ENCODE measurements at places on chromosomes 16 and 17.

DNA sequence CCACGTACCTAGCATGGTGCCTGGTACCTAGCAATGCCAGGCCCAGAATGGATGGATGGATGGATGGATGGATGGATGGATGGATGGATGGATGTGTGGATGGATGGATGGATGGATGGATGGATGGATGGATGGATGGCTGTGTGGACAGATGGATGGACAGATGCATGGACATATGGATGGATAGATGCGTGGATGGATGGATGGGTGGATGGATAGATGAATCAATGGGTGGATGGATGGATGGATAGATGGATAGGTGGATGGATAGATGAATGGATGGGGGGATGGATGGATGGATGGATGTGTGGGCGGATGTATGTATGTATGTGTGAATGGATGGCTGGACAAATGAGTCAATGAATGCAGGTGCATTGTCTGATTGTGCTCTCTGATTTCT is 12.6 kb downstream of the GPR139 start:
- H3K4me3 ChIP-seq: no peak overlapping the region
- H3K4me1 ChIP-seq: no peaks in the 10 kb centered on the region
- H3K27me3 ChIP-seq: no peaks in the 10 kb centered on the region
- no peaks in the 10 kb centered on the region for H3K36me3 ChIP-seq
- H3K27ac ChIP-seq: no peak overlapping the region

DNA sequence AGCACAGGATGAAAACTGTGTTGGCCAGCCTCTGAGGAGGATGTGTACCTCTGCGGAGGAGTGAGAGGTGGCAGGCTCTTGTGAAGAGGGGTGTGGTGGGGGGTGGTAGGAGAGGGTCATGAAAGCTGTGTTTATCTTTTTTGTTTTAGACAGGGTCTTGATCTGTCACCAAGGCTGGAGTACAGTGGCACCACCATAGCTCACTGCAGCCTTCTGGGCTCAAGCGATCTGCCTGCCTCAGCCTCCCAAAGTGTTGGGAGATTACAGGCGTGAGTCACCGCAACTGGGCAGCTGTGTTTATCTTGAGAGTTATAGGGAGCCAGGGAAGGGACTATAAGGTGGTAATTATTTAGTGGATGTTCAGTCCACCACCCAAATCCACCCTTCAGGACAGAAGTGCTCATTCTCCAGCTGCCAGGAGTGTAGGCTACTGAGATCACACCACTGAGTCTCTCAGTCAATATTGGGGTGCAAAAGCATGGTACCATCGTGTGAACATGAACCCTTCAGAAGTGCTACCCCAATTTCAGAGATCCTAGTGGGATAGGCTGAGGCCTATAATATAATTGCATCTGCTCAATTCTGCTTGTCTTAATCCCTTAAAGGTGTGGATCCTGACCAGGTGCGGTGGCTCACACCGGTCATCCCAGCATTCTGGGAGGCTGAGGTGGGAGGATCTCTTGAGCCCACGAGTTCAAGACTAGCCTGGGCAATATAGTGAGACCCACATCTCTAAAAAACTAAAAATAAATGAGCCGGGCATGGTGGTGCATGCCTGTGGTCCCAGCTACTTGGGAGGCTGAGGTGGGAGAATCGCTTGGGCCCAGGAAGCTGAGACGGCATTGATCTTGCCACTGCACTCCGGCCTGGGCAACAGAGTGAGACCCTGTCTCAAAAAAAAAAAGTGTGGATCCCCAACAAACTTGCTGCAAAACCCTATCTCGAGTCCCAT is 788 bp upstream of the EXOC3L1 start:
- peaks cover 26% of the 10 kb centered on the region for H3K4me1 ChIP-seq
- DNase-seq: no peak
- H3K27me3 ChIP-seq: no peaks in the 10 kb centered on the region
- peak overlapping the region; percentile 54 for H3K27ac ChIP-seq
- peaks cover 9% of the 10 kb centered on the region for H3K36me3 ChIP-seq

DNA sequence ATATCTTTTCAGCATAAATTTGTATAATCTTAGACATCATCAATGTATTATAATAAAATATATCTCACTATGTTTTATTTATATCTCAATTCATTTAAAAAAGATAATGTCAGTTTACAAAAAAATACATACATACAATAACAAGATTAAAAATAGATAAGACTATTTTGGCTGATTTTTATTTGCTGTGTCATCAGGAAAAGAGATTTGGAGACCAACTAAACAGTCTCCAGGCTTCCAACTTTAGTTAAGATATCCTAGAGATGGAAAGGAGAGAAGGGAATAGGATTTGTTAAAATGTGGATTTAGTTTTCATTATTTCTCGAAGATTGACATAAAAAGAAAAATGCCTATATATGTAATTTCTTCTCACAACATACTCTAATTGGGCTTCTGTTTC is 433.8 kb upstream of the TOM1L1 start:
- no peaks in the 10 kb centered on the region for H3K4me1 ChIP-seq
- no peaks in the 10 kb centered on the region for H3K36me3 ChIP-seq
- H3K27me3 ChIP-seq: no peaks in the 10 kb centered on the region
- H3K27ac ChIP-seq: no peak overlapping the region
- DNase-seq: no peak

- H3K4me1 ChIP-seq: peaks cover 12% of the 10 kb centered on the region
- no peak overlapping the region for H3K4me3 ChIP-seq
- no peak overlapping the region for H3K27ac ChIP-seq
- H3K36me3 ChIP-seq: peaks cover 2% of the 10 kb centered on the region
- no peaks in the 10 kb centered on the region for H3K27me3 ChIP-seq
Measured at GRCh38 chr16:84421081-84421937, 53.0 kb downstream of the ATP2C2 start.

- H3K27ac ChIP-seq: no peak overlapping the region
- H3K4me3 ChIP-seq: no peak overlapping the region
- H3K27me3 ChIP-seq: no peaks in the 10 kb centered on the region
- H3K36me3 ChIP-seq: no peaks in the 10 kb centered on the region
Measured at GRCh38 chr17:44971776-44972483, 3.8 kb upstream of the C1QL1 start.

GRCh38 chr17:48611681-48612455 is 1.1 kb upstream of the HOXB7 start:
- peaks cover 7% of the 10 kb centered on the region for H3K27me3 ChIP-seq
- DNase-seq: peak; percentile 81
- peaks cover 9% of the 10 kb centered on the region for H3K4me1 ChIP-seq
- no peaks in the 10 kb centered on the region for H3K36me3 ChIP-seq

- no peak overlapping the region for H3K27ac ChIP-seq
- no peaks in the 10 kb centered on the region for H3K36me3 ChIP-seq
Measured at GRCh38 chr17:6245301-6246177, 175.4 kb downstream of the WSCD1 start.

- H3K27ac ChIP-seq: no peak overlapping the region
- no peak for DNase-seq
- no peaks in the 10 kb centered on the region for H3K27me3 ChIP-seq
- H3K4me3 ChIP-seq: no peak overlapping the region
- H3K4me1 ChIP-seq: peaks cover 40% of the 10 kb centered on the region
Measured at GRCh38 chr16:20933589-20933988, 33.0 kb downstream of the LYRM1 start.

- no peaks in the 10 kb centered on the region for H3K27me3 ChIP-seq
- no peak for DNase-seq
- H3K27ac ChIP-seq: no peak overlapping the region
- H3K36me3 ChIP-seq: 0 out of 2 replicates have a peak, but pooled peaks cover 1% of the 10 kb centered on the region
- no peak overlapping the region for H3K4me3 ChIP-seq
Measured at GRCh38 chr17:814371-814770, 32.2 kb downstream of the MRM3 start.

DNA sequence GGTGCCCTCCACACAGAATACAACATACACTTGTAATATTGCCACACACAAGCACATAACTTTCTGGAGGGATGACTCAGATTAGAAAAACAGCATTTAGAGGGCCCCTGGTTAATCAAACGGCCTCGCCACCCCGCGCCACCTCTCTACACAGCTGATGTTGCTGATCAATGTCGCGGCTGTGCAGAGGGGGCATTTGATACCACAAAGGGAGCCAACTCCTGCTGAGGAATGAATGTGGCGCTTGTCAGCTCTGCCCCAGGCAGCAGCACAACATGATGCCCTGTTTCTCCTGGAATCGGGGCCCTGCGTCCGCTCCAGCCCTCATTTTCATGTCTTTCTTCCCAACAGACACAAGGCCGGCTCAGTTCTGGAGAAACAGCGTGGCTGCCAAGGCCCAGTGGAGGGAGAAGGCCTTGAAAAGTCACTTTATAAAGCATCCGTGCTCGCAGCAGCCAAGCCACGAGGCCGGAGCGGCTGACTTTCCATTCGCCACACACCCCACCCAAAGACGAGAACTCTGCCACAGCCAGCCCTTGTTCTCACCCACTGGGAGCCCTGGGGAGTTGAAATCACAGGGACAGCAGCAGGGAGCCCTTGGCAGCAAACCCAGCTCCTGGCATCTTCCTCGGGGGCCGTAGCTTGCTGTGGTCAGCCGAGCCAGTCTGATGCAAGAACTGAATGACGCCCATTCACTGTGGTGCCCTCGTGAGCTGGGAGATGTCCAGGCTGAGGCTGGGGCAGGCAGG is 65.6 kb downstream of the XYLT1 start:
- H3K4me3 ChIP-seq: no peak overlapping the region
- no peaks in the 10 kb centered on the region for H3K27me3 ChIP-seq
- DNase-seq: no peak
- no peaks in the 10 kb centered on the region for H3K4me1 ChIP-seq

- DNase-seq: no peak
- H3K27ac ChIP-seq: peak overlapping the region; percentile 35
- no peak overlapping the region for H3K4me3 ChIP-seq
- peaks cover 3% of the 10 kb centered on the region for H3K36me3 ChIP-seq
- H3K27me3 ChIP-seq: no peaks in the 10 kb centered on the region
Measured at GRCh38 chr16:70476272-70477020, 22.1 kb downstream of the FCSK start.

DNA sequence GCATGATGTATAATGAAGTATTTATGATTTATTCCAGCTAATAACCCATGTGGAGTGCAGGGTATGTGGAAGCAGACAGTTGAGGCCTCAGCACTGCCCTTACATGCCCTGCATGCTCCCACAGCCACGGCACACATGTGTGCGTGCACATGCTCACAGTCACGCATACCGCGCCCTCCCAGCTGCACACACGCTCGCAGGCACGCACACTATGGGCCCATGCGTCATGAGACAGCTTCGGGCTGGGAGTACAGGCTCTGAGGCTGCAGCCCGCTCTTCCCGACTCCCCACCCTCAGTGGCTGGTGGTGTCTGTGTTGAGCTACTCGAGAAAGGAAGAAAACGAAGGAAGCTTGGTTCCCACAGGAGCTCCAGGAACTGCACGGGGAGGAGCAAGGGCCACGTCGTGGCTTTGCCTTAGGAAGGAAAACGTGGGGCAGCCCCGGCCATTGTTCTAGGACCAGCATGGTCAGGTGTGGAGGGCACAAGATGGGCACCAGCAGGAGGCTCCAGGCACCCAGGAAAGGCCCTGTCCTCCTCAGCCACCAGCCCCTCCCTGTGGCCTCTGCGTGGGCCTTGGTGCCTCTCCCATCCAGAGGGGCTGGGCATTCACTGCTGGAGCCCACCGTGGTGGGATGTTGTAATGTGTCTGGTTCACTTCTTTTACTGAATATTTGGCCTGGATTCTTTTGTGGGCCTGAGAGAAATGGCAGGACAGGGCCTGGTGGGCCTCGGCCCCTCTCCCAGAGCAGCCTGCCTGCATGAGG is 27.5 kb upstream of the CDH15 start:
- H3K4me1 ChIP-seq: no peaks in the 10 kb centered on the region
- H3K27ac ChIP-seq: no peak overlapping the region
- H3K4me3 ChIP-seq: no peak overlapping the region

GRCh38 chr17:50909765-50910605 is 43.8 kb upstream of the TOB1 start:
- H3K36me3 ChIP-seq: no peaks in the 10 kb centered on the region
- H3K4me1 ChIP-seq: peaks cover 47% of the 10 kb centered on the region
- H3K27ac ChIP-seq: no peak overlapping the region
- H3K4me3 ChIP-seq: no peak overlapping the region
- no peak for DNase-seq

Measured in Caco-2 (cell line).